ENCODE measurements at places on chromosomes 1 and 21.

DNA sequence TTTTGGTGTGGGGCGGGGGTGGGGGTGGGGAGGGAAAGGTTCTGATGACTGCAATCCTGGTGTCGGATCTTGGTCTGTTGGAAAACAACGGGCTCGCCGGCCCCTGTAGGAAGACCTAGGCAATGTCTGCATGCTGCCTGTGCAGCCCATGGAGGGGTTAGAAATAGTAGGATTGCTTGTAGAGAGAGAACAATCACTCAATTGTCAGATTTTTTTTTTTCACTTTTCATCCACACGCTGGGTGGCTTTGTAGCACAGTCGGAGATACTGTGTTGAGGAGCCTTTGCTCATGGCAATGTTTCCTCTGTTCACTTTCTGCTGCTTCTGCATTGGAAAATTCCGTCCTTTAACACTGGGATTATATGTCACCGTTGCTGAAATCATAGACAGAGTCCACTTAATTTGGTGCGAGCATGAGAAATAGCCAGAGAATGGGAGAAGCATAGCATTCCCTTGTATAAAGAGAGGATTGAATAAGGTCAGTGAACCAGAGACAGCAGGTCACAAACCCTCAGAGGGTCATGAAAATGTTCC, 107.5 kb downstream of the MRPS6 start:
- DNase-seq: no peak

GRCh38 chr1:230399321-230400006, 26.7 kb downstream of the PGBD5 start:
- no peak for DNase-seq

DNA sequence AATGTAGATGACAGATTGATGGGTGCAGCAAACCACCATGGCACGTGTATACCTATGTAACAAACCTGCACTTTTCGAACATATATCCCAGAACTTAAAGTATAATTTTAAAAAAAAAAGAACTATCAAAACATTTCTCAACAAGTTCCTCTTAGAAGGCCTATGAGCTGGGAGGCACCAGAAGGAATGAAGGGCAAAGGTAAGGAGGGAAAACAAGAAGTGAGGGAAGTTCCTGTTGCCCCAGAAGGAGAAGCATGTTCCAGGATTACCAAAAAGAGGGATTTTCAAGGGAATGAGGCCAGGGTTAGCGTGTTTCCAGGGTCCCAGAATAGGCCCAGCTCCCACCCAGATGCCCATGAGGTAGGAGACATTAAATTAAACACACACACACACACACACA, 361.0 kb downstream of the SETD4 start:
- DNase-seq: no peak

- DNase-seq: no peak
These were observed 22.3 kb downstream of the CD34 start for GRCh38 chr1:207888652-207889051.

DNA sequence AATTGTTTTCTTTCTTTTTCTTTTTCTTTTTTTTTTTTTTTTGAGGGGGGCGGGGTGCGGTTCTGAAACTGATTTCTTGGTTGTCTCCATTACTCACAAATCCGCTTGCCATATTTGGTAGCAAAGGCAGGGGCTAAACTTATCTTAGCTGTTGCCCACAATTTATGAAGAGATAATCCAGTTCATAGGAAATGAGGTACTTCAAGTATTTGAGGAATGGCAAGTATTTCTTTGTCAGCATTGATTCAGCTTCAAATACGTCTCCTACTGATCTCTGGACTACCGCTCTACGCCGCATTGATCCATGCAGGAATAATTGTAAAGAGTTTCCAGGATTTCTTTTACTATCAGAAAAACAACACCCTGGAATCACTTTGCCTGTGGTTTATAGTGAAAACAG, 289.2 kb upstream of the DPYD start:
- DNase-seq: no peak
